ENCODE measurements at places on chromosomes 2 and 18. TPM values are rescaled to one million over a fixed set of nuclear protein-coding genes. Genes with fewer than 3 reads are reported as not detected.

The OST4 gene
- 395 TPM for total RNA-seq

The FANCL gene
- 13.8 TPM for total RNA-seq

DNA sequence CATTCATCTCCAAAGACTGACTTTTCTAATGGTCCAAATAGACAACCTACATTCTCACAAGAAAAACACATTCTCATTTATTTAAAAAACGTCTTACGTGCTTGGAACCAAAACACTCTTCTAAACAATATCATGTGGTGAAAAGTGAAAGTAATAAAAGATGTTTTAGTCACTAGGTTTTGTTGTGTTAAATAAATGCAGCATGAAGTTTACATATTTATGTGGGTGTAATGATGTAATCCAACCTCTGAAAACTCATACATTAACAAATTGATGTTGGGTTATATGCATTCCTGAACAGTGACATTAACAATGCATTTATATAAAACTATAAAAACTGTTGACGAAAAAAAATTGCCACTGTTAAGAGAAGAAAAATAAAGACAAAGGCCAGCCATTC is 55.1 kb upstream of the ACVR2A start:
- peaks cover 12% of the 10 kb centered on the region for H3K4me1 ChIP-seq
- no peak overlapping the region for H3K4me3 ChIP-seq
- DNase-seq, result peak; percentile 92
- H3K27ac ChIP-seq, result no peak overlapping the region
- no peaks in the 10 kb centered on the region for H3K27me3 ChIP-seq

DNA sequence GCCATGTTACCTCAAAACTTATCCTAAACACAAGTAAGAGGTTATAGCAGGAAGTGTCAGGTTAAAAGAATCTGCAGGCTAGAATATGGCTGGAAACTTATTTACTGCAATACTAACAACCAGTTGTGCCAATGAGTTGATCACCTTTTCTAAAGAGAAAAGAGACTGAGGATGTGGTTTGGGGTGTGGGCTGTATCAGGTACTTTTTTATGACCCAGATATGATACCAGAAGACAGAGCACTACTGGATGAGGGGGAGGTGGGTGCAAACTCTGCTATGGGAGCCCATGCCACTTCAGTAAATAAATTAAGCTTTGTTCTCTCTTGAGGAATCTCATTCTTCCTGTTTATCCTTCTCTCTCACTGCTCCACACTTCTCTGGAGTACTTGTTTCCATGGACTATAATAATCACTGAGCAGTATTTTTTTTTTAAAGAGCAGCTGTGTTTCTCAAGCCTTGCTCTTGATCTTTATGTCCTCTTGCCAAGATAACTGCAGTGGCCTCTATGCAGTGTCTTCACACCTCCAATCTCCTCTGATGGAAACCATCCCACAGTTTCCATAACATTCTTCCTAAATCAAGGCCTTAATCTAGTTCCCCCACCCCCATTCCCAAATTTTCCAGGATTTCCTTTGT is 51.2 kb upstream of the NOSTRIN start:
- no peaks in the 10 kb centered on the region for H3K4me1 ChIP-seq
- no peak for DNase-seq
- no peaks in the 10 kb centered on the region for H3K27me3 ChIP-seq
- no peak overlapping the region for H3K27ac ChIP-seq
- no peak overlapping the region for H3K4me3 ChIP-seq
- no peaks in the 10 kb centered on the region for H3K36me3 ChIP-seq

- no peaks in the 10 kb centered on the region for H3K27me3 ChIP-seq
- no peak overlapping the region for H3K27ac ChIP-seq
- no peaks in the 10 kb centered on the region for H3K4me1 ChIP-seq
- H3K36me3 ChIP-seq, result no peaks in the 10 kb centered on the region
- no peak overlapping the region for H3K4me3 ChIP-seq
- DNase-seq, result no peak
Observed at GRCh38 chr2:59177748-59178147, 936.6 kb upstream of the FANCL start.

DNA sequence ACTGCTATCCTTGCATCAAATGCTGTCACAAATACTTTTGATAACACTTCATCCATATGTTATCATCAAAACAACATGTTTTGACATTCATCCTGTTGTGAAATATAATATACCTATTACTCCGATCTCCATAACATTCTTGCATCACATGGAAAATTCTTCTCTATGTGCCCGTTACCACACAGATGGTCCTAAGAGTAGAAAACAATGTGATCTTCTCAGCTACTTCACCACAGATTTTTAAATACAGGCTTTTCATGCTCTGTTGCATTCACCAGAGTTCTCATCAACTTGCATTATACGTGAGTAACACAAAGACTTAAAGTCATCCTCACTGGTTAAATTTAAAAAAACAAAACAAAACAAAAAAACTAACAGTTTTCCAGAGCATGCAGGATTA is 1603.3 kb upstream of the ZEB2 start:
- no peak overlapping the region for H3K4me3 ChIP-seq
- DNase-seq, result peak; percentile 18
- H3K36me3 ChIP-seq, result no peaks in the 10 kb centered on the region
- no peaks in the 10 kb centered on the region for H3K27me3 ChIP-seq

GRCh38 chr2:28286678-28287077 is 106.0 kb upstream of the FOSL2 start:
- no peaks in the 10 kb centered on the region for H3K27me3 ChIP-seq
- no peak overlapping the region for H3K4me3 ChIP-seq
- DNase-seq, result peak; percentile 37
- peaks cover 10% of the 10 kb centered on the region for H3K4me1 ChIP-seq
